ENCODE measurements at places on chromosomes 5 and 9.

GRCh38 chr5:169534311-169534880 is 49.2 kb upstream of the SPDL1 start:
- no peak for DNase-seq

DNA sequence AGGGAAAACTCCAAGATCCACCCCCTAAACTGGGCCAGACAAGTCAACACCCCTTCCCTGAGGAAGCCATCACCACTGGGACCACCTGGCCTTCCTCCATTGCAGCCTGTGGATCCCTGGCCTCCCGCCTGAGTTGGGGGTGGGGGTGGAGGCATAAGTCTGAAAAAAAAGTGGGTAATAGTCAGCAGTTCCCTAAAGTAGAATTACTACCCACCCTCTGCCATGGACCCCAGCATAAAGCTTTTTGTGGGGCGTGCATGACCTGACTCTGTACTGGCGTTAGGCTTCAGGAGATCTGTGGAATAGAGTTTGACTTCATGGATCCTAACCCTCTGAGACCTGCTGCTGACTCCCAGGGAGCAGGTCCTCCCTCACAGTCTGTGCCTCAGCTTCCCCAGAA is 2.0 kb upstream of the CXXC5 start:
- DNase-seq: no peak

GRCh38 chr5:157372472-157372822 is 87.6 kb upstream of the NIPAL4 start:
- DNase-seq: no peak

- no peak for DNase-seq
Observed at GRCh38 chr9:125861405-125862058, 114.4 kb downstream of the PBX3 start.

DNA sequence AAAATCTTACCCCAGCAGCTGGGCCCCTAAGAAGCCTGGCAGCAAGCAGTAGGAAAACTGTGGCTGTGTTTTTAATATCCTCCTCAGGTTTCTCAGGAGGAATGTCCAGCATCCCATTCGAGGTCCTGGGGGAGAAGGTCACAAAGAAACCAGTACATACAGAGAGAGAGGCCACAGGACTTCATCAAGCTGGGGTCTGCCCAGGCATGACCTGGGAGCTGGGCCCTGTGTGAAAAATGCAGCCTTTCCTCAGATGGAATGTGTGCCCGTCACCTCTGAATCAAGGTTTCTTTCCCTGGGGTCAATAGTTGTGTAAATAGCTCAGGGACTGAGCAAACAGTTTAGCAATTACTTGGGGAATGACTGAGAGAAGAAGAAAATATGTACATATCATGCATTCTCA is 33.9 kb upstream of the RAD23B start:
- no peak for DNase-seq

GRCh38 chr9:33022755-33023154 is 2.3 kb upstream of the DNAJA1 start:
- DNase-seq: no peak

DNA sequence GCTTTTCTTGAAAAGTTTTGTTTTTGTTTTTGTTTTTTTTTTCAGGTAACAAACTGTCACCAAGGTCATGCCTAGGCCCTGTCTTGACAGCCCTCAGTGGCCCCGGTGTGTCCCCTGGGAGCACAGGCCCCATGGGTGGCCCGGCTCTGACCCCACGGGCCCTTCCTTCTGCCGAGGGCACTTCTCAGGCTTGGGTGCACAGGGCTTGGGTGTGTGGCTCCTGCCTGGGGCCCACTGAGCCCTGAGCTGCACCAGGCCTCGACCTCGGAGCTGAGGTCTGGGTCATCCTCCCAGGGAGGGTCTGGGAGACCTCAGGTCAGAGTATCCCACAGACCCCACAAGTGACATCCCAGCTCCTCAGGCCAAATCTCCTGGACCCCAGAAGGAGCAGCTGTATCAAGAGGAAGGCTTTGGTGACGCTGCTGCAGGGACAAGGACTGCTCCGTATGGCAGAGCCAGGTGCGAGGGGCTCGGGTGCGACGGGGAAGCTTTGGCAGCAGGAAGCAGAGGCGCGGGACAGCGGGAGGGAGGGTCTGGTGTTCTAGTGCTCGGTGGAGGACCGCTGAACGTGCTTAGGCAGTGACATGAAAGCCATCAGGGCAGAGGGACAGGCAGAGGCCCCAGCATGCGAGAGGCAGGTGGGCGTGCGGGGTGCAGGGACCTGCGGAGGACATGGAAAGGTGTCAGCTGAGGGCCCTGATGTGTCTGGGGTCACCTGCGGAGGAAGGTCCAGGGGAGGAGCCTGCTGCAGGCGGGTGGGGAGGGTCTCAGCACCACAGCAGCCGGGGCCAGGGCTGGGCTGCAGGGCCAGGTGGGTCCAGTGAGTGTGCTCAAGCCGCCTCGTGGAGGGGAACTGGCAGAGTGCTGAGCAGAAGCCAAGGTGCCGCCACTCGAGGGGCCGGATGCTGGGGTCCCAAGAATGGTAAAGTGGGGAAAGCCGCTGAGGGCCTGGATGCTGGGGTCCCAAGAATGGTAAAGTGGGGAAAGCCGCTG is 18.4 kb upstream of the SLC9A3 start:
- DNase-seq: no peak

DNA sequence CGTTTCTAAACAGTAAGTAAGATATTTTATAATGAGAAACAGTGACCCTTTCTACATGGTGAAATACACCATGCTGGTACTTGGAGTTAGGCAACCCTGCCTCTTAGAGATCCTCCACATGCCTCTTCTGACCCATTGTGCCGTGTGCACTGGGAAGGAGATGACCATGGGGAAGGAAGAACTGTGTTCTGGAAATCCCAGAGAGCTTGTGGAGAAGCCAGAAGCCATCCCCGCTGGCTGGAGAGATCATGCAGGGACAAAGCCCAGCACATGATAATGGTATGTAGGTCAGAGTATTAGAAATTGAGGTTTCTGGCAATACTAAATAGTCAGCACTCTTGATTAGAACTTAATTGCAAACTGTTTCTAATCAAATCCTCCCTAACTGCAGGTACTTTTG is 307.3 kb downstream of the FBXL7 start:
- DNase-seq: no peak

DNA sequence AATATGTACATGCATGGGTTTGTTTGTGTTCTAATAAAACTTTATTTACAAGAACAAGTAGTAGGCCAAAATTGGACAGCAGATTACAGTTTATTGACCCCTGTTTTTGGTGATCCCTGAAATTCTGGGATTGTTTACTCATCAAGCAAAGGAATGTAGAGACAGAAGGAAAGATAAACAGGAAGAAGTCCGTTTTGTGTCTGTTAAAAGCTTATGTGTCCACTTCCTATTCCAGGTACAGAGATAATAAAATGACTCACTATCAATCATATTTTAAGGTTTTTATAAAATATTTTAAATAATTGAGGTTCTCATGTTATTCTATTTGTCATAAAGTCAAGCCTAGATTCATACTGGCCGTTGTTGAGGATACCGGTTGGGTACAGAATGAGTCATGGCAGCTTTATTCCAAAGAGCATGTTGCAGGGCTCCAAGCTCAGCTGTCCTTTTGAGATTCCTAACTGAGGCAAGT is 214.9 kb upstream of the DAB2 start:
- DNase-seq: no peak

GRCh38 chr5:134245101-134245604 is 19.3 kb upstream of the PPP2CA start:
- no peak for DNase-seq

- no peak for DNase-seq
Observed at GRCh38 chr9:1083325-1083913, 33.3 kb downstream of the DMRT2 start.

GRCh38 chr5:137730336-137730735 is 5.6 kb downstream of the KLHL3 start:
- no peak for DNase-seq

GRCh38 chr5:139137697-139138096 is 60.5 kb downstream of the SIL1 start:
- no peak for DNase-seq

DNA sequence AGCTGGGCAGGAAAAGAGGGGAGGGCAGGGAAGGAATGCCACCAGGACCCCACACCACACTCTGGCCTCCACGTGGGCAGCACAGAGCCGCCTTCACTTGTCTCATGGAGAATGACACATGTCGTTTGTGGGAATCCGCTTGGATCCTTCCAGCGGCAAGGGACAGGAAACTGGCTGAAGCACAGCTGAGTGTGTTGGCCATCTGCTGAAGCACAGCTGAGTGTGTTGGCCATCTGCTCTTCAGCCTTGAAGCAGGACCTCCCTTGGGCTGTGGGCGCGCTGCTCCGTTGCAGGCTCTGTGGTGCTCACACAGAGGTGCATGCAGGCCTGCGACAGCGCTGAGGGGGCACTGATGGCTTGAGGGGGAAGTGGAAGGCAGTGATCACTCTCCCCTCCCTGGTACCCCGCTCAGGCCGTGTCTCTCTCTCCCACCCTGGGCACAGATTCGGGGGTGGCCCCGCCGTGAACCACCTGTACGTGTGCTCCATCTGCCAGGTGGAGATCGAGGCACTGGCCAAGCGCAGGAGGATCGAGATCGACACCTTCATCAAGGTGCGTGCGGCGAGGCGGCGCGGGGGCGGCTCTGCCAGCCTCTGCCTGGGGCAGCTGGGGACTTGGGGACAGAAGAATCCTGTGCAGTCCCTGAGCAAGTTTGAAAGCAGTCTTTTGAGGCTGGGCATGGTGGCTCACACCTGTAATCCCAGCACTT is 40.6 kb downstream of the USP20 start:
- no peak for DNase-seq

- DNase-seq: no peak
Observed at GRCh38 chr5:93580927-93581445, at the start of gene NR2F1-AS1. Gene NR2F1-AS1 (minus strand): TSS chr5:93581219.

DNA sequence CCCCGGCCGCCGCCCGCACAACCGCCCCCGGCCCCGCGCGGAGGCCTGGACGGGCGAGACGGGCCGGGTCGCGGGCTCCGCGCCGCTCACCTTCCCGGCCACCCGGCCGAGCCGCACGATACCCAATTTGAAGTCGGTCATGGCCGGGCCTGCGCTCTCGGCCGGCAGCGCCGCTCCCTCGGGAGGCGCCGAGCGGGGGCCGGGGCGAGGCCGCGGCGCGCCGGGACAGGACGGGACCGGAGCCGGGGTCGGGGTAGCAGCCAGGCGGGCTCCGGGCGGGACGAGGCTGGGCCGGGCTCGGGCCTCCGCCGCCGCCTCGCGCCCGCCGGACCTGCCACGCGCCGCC is 216 bp downstream of the ZMYND19 start:
- no peak for DNase-seq

DNA sequence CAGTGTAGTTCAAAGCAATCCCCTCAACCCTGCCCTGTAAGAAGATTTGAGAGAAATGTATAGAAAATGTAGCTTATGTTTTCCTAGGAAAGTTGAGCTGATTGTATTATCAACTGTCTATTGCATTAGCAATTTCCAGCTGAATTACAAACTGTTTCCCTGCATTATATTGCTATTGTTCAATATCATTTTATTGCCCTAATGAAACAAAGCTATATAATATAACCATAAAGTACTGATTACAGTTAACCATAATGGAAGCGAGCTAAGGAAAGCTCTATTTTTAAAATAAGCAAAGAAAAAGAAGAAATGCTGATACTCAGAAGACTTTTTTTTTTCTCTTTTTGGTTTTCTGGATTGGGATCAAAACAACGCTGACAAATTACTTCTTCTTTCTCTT is 228.3 kb downstream of the EFNA5 start:
- no peak for DNase-seq

- no peak for DNase-seq
Observed at GRCh38 chr5:78574131-78574673, 74.4 kb downstream of the LHFPL2 start.

GRCh38 chr5:35698047-35698808 is 80.6 kb downstream of the SPEF2 start:
- DNase-seq: no peak

GRCh38 chr5:125411071-125411743 is 664.8 kb upstream of the ZNF608 start:
- DNase-seq: no peak

- no peak for DNase-seq
Observed at GRCh38 chr5:67156976-67157583, 39.5 kb downstream of the CD180 start.

GRCh38 chr5:2068531-2068930 is 185.8 kb upstream of the IRX4 start:
- no peak for DNase-seq

GRCh38 chr9:125852386-125852785 is 105.2 kb downstream of the PBX3 start:
- DNase-seq: no peak

- no peak for DNase-seq
Observed at GRCh38 chr5:92662741-92663140, 918.3 kb downstream of the NR2F1-AS1 start.

DNA sequence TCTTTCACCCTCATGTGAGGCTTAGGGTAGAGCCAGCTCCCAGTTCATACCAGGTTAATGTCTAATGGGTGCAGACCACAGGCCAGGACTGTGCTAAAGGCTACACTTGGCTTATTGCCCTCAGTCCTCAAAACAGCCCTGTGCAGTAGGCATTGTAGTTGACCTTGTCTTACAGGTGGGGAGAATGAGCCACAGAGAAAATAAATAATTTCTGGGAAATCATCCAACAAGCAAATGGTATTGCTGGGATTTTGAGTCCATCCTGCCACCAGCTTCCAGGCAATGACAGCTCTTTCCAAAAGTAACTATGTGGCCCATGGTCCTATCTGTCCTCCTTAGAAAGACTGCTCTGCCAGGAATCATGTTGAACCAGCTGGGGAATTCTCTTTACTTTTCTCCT is 450.0 kb downstream of the GADD45G start:
- no peak for DNase-seq

GRCh38 chr9:124079176-124079925 is 67.8 kb downstream of the LHX2 start:
- DNase-seq: no peak

DNA sequence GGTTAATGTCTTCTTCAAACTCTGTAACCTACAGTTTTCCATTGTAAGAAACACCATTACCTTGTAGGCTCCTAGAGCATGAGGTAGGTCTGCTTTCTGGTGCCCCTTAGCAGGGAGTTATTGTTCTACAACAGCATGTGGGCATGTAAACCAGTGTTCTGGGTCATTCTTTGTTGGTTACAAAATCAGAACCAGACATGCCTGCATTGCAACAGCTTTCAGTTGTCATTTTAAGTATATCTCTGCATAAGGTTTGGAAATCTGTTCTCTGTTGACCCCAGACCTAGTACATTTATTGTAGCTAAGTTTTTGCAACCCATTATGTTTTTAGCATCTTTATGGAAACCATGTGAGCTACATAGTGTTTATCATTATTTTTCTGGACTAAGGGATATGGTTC is 10.9 kb downstream of the RGMB start:
- no peak for DNase-seq

GRCh38 chr5:51375084-51375483 is 8.2 kb upstream of the ISL1 start:
- no peak for DNase-seq

DNA sequence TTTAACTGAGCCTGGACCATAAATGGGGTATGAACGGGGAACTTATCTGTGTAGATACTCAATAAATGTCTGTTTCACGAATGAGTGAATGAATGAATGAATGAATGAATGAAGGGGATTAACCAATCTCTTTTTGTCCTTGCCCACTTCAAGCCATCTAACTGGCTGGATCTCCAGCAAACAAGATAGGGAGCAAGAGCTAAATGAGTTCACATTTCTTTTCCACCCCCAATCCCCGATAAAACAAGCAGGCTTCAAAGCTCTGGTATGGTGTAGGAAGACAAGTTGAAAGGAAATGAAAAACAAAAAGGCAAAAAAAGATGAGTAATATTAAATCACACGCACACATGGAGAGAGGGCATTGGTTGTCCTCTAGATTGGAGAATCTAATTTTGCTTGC is 84.0 kb downstream of the CMYA5 start:
- DNase-seq: no peak

GRCh38 chr5:173371400-173371799 is 43.2 kb upstream of the STC2 start:
- no peak for DNase-seq
